ENCODE measurements at places on chromosomes 2 and 18.

DNA sequence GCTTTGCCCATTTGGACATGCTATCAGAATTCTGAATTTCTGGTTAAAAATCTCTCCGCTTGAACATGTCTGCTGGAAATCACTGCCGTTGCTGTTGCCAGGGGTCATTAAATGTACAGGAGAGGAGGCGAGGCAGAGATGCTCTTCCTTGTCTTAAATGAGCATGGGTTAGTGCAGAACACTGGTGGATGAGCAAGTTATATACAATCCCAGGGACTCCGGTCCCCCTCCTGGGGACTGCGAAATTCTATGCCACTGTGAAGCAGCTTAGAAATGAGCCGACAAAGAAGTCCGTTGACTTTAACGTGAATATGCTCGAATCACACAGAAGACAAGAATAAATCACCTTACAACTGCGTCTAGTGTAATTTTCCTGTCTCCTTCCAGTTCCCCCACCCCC, 95.1 kb upstream of the KLHL14 start:
- DNase-seq = no peak

GRCh38 chr2:159605441-159606178, 10.7 kb downstream of the BAZ2B start:
- DNase-seq = no peak

DNA sequence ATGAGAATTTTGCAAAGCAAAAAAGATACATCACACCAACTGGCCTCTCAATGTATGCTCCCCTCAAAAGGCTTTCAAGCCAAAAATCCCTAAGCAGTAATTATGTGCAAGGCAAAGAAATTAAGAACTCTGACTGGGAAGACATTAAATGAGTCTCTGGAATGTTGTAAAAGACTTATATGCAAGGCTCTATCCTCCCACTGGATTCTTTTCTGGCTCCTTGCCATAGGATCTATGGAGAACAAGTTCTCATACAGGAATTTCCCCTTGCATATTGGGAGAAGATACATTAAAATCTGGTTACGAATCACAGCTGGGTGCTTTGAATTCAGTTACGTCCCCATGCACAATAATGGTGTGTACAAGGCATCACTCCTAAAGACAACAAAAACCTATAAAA, 73.4 kb upstream of the ATL2 start:
- DNase-seq = no peak

DNA sequence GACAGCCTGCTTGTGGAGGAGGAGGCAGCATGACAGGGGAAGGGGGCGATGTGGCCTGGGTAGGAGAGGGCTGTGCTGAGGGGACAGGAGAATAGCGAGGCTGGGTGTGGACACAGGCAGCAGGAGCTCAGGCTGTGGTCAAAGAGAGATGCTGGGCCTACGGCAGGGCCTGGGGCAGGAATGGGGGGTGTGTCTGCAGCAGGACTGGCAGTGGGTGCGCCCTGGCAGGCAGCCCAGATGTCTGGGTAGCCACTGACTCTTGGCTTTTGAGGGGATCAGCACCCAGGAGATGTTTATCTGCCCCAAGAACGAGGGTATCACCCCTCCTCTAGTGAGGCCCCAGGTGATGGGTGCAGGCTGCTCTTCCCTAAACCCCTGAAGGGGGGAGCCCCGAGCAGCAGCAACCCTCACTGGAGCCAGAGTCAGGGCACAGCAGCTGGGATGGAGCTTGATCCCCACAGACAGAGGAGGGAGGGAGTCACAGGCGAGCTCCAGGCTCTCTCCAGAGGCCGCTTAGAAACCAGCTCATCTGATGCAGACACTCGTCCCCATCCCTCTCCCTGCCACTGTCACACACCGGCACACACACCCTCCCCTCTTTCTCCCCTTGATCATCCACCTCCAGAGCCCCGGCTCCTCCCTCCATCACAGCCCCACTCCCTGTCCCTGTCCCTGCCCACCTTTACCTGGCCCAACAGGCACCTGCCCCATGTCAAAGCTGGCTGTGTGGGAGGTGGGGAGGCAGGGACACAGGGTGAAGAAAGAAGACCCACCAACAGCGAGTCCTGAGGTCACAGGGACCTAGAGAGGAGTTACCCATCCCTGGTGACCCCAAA, 29.8 kb upstream of the TNS1 start:
- DNase-seq = no peak

- peak; percentile 7 for DNase-seq
These were observed 480.4 kb downstream of the PARD3B start for GRCh38 chr2:205025580-205026240.

GRCh38 chr2:219010162-219010756, 17.0 kb upstream of the CRYBA2 start:
- no peak for DNase-seq
